ENCODE measurements at places on chromosomes 6 and 20.

GRCh38 chr6:38142178-38142902, 322.8 kb downstream of the ZFAND3 start:
- DNase-seq, result no peak

- DNase-seq, result no peak
These were observed 26.2 kb downstream of the CASS4 start for GRCh38 chr20:56438284-56438683.

- no peak for DNase-seq
These were observed 12.1 kb upstream of the IP6K3 start for GRCh38 chr6:33758815-33759216.

GRCh38 chr6:44530209-44530909, 142.9 kb downstream of the CDC5L start:
- DNase-seq, result no peak

- no peak for DNase-seq
These were observed 135.4 kb upstream of the RALGAPA2 start for GRCh38 chr20:20847814-20848213.

DNA sequence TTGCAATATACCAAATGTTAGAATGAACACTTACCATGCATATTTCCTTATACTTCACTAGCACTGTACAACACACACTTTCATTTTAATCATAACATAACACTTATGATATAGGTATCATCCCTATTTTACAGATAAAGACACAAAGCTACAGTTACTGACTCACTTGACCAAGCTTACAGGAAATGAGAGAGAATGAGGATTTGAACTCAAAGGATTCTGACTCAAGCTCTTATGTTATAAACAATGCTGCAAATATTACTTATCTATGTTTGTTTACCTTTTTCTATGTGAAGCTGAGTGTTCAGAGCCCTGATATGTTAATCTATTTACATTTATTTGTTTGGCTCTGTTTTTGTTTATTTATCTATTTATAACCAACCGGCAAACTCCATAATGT, 245.4 kb downstream of the PTPRK start:
- DNase-seq, result no peak

DNA sequence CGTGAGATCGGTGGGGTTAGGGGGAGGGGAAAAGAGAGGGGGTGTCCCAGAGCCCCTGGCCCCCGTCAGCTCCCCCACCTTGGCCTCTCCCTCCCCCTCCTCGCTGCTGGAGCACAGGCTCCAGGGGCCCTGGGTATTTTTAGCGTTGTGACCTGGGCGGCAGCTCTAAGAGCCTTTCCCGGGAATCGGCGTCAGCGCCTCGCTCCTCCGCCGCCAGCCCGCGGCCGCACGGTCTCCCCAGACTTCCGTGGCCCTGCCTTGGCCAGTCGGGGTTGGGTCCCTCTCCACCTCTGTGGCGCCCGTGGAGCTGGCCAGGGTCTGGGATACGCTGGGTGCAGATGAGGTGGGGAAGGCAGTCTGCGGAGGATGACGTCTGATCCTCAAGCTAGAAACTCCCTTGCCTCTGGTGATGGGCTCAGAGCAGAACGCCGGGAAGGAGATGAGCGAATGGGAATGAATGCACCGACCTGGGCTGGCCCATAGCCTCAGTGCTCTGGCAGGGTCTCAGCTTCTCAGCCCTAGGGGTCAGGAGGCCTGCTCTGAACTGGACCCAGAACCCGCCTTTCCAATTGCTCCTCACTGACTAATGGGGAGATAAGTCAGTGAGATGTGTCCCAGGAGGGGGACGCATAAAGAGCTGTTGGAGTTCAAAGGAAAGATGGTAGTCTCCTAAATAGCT, 883 bp upstream of the DBNDD2 start:
- no peak for DNase-seq

DNA sequence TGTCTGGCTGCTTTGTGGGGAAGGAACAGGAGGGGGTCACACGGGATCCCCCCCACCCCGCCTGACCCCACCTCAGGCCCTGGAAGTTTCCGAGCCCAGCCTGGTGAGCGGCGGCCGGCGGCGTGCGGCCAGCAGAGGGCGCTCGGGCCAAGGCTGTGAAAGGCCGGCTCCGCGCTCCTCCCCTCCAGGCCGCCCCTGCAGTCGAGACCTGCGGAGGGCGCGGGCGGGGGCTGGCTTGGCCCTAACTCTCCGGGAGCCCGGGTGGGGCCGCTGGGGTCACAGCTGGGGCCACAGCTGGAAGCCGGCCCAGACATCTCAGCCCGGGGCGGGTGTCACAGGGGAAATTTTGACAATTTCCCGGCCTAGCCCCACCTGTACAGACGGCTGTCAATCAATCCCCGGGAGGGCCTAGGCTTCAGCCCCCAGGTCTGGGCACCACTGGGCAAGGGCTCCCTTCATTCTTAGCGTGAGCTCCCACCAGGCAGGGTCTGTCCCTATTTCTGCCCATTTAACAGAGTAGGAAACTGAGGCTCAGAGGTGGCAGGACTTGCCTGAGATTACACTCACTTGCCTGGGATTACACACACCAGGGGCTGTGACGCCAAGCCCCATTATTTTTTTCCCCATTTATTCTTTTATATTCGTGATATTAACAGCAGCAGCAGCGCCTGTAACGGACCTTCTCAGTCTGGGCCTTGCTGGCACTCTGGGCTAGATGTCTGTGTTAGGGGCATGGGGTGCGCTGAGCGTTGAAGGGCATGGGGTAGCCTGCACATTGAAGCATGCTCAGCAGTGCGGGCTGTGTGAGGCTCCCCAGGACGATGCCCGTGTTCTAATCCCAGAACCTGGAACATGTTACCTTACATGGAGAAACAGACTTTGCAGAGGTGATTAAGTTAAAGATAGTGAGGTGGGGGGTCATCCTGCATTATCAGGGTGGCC, 23.0 kb downstream of the ZBP1 start:
- peak; percentile 25 for DNase-seq

DNA sequence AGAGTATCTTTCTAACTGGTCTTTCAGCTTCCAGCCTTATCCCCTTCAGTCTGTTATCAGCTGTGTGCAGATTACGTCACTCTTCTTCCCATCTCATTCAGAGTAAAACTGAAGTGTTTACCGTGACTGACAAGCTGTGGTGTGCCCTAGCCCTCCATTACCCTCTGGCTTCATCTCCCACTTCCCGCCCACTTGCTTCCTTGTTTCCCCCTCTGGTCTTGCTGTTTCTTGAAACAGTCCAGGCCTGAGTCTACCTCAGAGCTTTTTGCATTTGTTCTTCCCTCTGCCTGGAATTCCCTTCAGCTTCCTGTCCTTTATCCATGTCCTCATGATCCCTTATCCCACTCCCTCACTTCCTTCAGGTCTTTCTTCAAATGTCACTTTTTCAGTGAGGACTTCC, 66.9 kb downstream of the CARMIL1 start:
- DNase-seq, result no peak

DNA sequence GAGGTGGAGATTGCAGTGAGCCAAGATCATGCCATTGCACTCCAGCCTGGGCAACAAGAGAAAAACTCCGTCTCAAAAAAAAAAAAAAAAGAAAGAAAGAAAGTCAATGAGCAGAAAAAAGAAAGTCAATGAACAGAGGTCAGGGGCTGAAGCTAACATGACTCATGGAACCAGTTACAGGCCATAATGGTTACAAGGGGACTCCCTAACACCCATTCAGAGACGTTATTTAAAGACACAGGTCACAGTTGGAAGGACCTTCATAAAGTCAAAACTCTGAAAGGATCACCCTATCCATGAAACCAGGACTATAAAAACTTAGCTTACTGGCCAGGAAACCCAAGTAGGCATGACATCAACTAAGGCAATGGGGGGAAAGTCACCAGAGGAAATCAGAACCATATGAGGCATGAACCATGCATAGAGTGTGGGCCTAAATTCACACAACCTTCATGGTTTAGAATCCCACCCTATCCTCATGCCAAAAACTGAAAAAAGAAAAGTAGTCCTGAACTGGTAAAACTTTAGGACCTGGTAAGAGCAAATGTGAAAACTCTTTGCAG, 18.2 kb downstream of the FBXL4 start:
- no peak for DNase-seq

DNA sequence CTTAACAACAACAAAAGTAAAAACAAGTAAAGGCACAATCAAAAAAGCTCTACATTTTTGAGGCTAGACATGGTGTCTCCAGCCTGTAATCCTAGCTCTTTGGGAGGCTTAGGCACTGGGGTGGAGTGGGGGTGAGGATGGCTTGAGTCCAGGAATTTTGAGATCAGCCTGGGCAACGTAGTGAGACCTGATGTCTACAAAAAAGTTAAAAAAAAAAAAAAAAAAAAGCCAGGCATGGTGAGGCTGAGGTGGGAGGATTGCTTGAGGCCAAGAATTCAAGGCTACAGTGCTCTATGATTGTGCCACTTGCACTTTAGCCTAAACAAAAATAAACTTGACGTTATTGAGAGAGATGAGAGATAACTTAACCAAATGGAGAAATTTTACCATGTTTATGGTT, 60.1 kb downstream of the QKI start:
- no peak for DNase-seq

DNA sequence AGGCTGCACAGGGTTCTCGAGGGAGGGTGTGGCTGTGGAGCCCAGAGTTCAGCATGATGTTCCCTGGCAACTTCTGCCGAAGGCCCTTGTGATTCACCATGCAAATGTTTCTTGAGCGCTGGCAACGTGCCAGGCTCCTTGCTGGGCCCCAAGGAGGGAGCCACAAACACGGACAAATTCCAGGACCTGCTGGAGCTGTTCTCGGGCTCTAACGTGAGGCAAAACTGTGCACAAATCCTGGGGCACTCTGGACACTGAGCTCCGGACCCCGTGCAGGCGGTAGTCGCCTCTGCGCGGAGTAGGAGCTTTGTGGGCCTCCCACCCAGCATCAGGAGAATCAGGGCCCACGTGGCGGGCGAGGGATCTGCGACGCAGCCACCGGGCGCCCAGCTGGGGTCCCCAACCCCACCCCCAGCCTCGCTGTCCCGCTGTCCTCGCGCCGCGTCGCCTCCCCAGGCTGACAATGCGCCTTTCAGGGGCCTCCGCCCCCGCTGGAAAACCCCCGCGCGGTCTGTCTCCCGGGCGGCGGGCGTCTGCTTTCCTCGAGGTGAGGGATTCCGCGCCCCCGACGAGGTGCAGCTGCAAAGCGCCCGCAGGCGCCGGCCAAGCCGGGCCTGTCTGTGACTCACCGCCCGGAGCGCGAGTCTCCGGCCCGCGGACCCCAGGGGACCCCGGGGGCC, 31.7 kb upstream of the SCUBE3 start:
- no peak for DNase-seq

GRCh38 chr6:14734416-14735340, 511.2 kb upstream of the JARID2 start:
- DNase-seq, result peak; percentile 77

GRCh38 chr6:24844903-24845302, 46.2 kb upstream of the ARMH2 start:
- DNase-seq, result no peak

DNA sequence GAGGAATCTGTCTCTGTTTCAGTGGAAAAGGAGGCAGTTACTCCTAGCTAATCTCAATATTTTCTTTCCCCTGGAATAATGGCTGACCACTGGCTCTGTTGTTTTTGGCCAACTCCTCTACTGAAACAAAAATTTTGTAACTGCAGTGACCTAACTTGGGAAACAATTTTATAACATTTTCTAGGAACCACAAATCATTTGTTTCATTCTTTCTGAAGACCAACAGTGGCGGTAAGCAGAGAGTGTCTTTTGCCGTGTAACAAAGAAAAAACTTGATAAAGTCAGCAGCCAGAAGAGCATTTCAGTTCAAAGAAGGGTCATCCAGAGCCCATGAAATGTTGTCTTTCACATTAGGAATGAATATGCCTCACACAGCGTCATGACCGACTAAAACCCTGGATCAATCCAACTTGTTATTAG, 11.8 kb upstream of the BFSP1 start:
- DNase-seq, result no peak

- no peak for DNase-seq
These were observed 85.0 kb downstream of the DOK5 start for GRCh38 chr20:54560357-54560756.

DNA sequence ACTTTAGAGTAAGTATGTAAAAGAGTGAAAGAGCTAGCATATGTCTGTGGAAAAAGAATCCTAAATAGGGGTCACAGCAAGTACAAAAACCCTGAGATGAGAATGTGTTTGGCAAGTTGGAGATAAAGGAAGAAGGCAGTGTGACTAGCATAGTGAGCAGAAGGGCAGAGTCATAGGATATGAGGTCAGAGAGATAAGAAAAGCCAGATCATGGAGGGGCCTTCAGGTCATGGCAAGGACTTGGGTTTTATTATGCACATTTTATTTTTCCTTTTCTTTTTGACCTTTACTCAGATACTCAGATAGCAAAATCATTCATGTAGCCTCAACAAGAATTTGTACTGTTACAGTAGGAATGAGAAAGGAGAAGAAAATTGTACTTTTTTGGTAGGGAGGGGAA, 138.0 kb downstream of the GJA1 start:
- no peak for DNase-seq

DNA sequence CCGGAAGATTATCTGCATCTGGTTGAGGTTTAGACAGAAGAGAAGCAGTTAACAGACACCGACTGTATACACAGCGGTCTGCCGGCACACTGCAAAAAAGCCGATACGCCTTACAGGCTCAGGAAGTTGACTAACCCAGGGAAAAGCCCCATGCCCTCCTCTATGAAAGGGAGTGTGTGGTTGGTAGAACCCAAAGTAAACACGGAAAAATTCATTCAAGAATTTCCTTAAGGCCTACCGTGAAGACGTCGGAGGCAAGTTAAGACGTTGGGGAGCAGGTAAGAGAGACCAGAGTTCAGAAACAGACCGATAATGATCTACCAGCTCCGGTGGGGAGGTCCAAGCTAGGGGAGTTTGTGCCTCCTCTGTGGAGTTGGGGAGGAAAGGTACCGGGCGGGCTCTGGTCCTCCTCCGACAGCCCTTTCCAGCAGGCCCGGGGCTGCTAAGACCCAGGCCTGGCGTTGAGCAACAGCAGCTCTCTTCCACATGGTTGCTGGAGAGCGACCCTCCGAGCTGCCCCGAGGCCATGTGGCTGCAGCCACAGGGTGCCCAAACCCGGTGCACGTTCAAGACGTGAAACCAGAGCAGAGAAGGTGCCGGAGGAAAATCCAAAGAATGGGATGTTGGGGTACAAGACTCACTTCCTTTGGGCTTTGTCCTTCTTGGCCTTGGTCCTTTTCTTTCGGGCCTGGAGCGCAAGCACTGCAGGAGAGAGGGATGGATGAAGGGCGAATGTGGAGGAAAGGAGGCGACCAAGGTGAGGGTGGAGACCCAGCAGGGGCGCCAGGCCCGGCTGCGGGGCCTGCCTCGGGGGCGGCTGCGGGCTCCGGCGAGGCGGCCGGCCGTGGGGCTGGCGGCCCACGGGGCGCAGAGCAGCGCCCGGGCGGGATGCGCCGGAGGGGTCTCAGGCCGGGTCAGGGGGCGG, 809 bp downstream of the SRPK1 start:
- peak; percentile 43 for DNase-seq

DNA sequence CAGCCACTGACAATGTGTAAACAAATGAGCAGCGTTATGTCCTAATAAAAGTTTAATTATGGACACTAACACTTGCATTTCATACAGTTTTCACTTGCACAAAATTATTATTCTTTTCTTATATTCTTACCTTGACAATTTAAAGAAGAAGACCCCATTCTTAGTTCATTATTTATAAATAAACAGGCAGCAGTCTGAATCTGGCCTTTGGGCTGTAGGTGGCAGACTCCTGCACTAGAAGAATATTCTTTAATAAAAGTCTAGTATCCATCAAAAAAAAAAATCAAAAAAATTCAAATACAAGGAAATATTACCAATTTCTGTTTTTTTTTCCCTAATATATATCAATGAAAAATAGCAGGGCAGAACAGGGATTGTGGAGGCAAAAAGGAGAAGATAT, 24.8 kb downstream of the PTCHD4 start:
- DNase-seq, result no peak

Measured in AML-193 (cell line).